IMR-90 (cell line): ENCODE measurements at places on chromosomes 3 and 15. TPM values are rescaled to one million over a fixed set of nuclear protein-coding genes. Genes with fewer than 3 reads are reported as not detected.

The ABTB1 gene
- 3.2 and 3.3 TPM in 2 replicates for total RNA-seq

The DNAJC17 gene
- 58.3 and 107 TPM in 2 replicates for total RNA-seq

The ANKRD34C gene
- not detected in 2 replicates for total RNA-seq

The TMIE gene
- not detected in 2 replicates for total RNA-seq

The DLL4 gene
- total RNA-seq: 1.7 and 1.8 TPM in 2 replicates

The TUSC2 gene
- 13.4 and 14.2 TPM in 2 replicates for total RNA-seq

The LDHAL6B gene
- not detected in 2 replicates for total RNA-seq

The SI gene
- total RNA-seq: not detected in 2 replicates

The THAP10 gene
- total RNA-seq: 2.3 and 3.6 TPM in 2 replicates

The PROS1 gene
- 1.6 and 2.5 TPM in 2 replicates for total RNA-seq

The CCDC50 gene
- total RNA-seq: 63.1 and 110 TPM in 2 replicates

The PDE8A gene
- total RNA-seq: 32.4 and 40.3 TPM in 2 replicates
